ENCODE measurements at places on chromosomes 6 and 20.

GRCh38 chr6:41630069-41630468 is 8.2 kb upstream of the MDFI start:
- DNase-seq, result no peak

DNA sequence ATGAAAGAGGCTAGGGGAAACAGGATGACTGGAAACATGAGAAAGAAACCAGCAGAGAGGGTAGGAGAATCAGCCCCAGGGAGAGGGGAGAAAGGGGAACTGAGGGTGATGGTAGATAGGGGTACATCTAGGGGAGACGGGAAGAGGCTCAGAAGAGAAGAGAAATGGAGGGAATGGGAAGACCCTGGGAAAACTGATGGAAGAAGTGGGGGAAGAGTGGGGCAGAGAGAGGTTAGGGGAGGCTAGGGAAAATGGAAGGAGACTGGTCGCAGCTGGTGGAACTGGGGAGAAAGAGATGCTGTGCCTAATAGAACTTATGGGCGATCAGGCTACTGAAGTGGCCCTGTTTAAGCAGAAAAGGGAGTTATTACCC is 548 bp downstream of the PROCR start:
- DNase-seq, result no peak

DNA sequence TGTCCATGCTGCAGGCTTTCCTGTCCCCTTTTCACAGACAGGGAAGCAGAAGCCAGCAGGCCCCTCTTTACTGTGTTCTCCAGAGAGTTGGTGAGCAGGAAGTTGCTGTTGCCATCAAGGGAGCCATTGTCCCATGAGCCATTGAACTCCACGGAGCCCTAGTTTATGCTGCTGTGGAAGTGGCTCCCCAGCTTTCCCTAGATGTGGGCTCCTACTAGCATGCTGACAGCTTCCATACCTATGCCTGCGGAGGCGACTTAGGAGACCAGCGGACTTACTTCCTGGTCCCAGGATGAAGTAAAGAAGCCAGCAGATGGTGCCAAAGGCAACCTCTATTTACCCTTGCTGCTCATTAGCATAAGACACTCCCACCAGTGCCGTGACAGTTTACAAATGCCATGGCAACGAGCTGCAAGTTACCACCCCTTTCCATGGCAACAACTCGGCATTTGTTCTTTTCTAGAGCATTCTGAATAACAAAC is 30.8 kb upstream of the FKBP1A start:
- DNase-seq, result peak; percentile 13

GRCh38 chr6:154986787-154987235 is 8.3 kb upstream of the TIAM2 start:
- no peak for DNase-seq

GRCh38 chr6:7108964-7109836 is 1.4 kb downstream of the RREB1 start:
- no peak for DNase-seq

DNA sequence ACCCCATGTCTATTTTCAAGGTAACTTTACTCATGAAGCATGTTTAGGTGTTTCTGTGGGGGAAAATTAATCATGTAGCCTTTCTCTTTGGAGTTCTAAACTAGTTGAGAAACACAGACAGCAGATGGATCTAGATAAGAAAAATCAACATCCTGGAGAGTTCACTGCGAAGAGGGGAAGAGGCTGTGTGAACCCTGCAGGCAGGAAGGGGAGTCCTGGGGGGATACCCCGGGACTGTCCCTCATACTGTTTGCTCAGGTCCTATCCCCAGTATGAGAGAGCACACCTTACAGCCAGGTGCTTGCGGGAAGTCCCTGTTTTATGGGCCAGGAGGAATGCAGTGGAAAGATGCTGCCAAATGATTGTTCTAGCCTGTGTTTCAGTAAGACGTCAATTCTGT is 32.7 kb downstream of the CHMP4B start:
- no peak for DNase-seq

GRCh38 chr20:50399917-50400704 is 110.1 kb upstream of the PTPN1 start:
- DNase-seq, result no peak

DNA sequence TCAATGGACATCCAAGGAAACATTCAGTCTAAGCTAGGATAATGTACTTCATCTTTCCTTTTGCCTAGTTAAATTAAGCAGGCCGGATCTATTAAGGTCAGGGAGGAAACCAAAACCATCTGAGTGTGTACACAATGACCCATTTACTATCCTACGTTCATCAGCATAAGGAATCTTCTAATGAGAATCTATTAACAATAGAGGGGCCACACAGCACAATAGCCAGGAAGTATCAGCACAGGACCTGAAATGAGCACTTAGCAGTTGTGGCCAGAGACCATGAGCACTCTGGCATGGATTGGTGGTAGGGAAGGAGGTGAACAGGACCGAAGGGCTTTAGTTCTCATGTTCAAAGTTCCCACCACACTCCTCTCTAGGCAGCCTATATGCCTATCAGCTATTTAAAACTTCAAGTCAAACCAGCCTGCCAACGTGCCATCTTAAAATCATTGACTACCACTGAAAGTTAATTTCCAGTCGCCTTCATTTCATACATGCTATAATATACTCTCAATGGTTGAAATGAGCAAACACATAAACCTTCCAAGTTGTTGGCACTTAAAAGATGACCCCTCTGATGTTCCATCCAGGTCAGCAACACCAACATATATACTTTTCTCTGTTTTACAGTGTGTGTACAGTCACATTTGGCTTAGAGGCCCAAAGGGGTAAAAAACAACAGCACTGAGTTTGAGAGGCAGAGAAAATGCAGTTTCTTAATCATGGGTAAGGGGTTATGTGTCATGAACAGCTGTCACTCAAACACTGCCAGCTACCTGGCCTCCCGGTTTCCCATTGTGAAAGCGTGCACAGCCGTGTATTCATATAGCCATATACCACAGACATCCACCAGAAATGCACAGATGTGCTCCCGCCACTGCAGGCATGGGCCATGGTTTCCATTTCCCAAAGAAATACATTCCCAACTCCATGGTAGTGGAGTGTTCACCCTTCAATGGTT is 184.3 kb downstream of the TBXT start:
- peak; percentile 52 for DNase-seq
